NCI-H446 (cell line): ENCODE measurements at places on chromosomes 6 and 20.

GRCh38 chr6:125224231-125224861 is 70.8 kb downstream of the TPD52L1 start:
- DNase-seq, result no peak

- no peak for DNase-seq
Observed at GRCh38 chr6:161429921-161430490, 156.1 kb upstream of the AGPAT4 start.

- peak; percentile 87 for DNase-seq
Observed at GRCh38 chr6:49409951-49410542, 53.0 kb downstream of the MMUT start.

- DNase-seq, result no peak
Observed at GRCh38 chr6:49764571-49765236, 20.5 kb upstream of the CRISP3 start.

DNA sequence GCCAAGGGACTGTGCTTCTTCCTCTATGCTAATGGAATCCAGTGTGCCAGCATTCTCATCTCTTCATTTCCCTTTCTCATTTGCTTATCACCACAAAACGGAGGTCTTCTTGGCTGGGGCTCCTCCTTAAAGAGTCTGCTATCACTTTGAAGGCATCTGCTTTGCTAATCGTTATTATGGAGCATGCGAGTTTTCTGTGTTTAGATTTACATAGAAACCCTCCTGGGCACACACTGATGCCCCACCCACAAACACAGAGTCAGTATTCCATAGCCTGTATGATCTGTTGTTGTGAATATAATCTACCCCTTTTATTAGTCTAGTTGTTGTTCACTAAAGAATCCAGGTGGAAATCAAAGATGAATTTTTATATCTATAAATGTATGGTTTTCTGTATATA is 83.4 kb upstream of the XRN2 start:
- no peak for DNase-seq

DNA sequence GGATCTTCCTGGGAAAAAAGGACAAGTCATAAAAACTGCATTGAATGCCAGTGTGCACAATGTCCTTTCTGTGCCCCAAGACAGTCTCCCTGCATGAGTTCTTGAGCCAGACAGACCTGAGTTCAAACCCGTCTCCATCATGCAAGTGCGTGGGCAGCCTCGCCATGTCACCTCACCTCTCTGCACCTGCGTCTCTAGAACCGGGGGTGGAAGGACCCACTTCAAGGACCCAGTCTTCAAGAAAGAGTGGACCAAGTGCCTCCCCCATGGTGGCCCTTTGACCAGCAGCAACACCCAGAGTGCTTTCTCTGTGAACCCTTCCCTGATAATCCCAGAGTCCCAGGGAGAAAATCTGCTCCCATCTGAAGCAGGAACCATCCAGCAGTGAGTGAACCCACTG is 23.5 kb upstream of the ANGPT4 start:
- DNase-seq, result no peak

GRCh38 chr6:7787731-7788130 is 61.8 kb downstream of the BMP6 start:
- no peak for DNase-seq
